ACHN (cell line): ENCODE measurements at places on chromosomes 3 and 15.

- no peak for DNase-seq
Measured at GRCh38 chr3:87084868-87085267, 93.9 kb upstream of the VGLL3 start.

DNA sequence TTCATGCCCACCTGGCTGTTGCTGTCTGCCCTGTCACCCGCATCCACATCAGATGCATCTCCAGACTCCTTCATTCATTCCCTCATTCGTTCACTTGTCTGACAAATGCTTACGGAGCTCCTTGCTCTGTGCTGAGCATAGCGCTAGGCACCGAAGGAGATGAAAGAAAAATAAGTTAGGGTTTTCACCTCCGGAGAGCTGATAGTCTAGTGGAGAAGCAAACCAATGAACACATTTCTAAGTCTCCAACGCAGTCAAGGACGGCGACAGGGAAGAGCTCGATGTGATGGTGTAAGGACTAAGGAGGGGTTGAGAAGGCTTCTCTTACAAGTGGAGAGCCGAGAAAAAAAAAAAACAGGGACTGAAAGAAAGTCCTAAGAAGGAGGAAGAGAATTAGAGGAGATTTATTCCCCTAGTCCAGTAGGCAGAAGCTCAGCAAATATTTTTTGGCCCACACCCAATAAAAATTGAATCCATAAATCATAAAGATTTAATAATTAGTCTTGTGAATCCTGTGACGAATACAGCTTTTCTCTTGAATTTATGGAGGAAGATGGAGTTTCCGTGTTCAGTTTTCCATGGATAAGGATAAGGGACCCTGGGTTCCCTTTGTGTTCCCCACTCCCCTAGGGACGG, 127.2 kb upstream of the DLG1 start:
- no peak for DNase-seq

DNA sequence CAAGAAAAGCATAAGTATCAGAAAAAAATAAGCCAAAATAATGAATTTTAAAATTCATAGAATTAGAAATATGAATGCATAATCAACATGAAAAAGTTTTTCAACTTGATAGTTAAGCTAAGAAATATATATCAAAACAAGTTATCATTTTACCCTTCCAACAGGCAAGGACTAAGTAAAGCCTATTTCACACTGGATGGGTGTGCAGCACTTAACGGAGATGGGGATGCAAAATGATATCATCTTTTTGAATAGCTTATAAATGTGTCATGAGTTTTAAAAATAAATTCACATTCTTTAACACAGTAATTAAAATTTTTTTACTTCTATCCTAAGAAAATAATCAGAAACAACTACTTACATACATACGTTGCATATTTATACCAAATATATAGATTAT, 20.9 kb downstream of the PIK3R4 start:
- DNase-seq = no peak

GRCh38 chr15:82921242-82921641, 31.3 kb downstream of the HOMER2 start:
- DNase-seq = no peak

- DNase-seq = peak; percentile 41
Measured at GRCh38 chr15:40439960-40440742, 602 bp upstream of the BAHD1 start.

- DNase-seq = no peak
Measured at GRCh38 chr3:195366200-195366925, 76.5 kb downstream of the ACAP2 start.

GRCh38 chr15:43267439-43267838, 711 bp upstream of the TGM5 start:
- no peak for DNase-seq

DNA sequence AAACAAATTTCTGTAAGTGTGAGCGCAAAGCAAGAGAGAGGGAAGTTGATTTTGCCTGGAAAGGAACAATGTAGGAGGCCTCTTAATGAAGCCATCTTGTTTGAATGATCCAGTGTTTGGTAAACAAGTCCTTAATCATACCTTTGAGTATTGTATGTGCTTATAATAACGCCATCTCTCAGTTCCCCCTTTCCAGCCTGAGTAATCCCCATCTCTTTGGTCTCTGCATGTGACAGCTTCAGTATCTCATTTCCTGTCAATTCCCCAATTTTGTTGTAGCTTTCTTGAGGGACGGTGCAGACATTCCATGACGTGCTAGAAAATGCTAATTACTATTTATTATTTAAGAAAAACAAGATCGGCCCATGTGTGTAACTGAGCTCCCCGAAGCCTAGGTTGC, 349.3 kb upstream of the NR2F2 start:
- no peak for DNase-seq

DNA sequence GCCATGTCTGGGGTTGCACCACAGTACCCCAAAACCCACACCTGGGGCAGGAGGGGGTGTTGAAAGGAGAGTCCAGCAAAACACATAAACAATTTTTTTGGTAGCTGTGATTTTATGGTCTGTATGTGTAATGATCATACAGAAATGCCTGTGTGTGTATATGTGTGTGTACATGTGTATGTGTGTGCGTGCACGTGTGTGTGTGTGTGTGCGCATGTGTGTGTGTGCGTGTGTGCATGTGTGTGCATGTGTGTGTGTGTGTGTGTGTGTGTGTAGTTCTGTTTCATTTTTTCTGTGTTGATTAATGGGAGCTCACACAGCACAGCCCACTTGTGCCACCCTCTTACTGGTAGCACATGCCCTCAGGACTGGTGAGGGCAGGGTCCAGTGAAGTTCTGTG, 96.3 kb upstream of the OXTR start:
- DNase-seq = no peak

DNA sequence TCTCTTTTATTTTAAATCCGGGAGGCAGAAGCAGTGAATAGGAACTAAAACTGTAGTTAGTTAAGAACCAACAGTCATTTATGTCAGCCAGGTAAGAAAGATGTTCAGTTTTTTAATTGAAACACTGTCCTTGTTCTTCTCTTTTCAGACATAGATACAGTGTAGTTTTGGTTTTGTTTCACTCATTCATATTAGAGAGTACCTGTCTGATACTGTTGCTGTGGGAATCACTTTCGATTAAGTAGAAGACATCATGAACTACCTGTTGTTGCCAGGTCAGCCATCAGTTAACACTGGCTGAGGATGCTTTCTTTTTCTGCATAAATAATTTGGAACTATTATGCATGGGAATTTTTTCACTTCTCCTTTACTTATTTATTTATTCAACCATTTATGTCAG, 700.4 kb downstream of the OTOL1 start:
- DNase-seq = no peak

DNA sequence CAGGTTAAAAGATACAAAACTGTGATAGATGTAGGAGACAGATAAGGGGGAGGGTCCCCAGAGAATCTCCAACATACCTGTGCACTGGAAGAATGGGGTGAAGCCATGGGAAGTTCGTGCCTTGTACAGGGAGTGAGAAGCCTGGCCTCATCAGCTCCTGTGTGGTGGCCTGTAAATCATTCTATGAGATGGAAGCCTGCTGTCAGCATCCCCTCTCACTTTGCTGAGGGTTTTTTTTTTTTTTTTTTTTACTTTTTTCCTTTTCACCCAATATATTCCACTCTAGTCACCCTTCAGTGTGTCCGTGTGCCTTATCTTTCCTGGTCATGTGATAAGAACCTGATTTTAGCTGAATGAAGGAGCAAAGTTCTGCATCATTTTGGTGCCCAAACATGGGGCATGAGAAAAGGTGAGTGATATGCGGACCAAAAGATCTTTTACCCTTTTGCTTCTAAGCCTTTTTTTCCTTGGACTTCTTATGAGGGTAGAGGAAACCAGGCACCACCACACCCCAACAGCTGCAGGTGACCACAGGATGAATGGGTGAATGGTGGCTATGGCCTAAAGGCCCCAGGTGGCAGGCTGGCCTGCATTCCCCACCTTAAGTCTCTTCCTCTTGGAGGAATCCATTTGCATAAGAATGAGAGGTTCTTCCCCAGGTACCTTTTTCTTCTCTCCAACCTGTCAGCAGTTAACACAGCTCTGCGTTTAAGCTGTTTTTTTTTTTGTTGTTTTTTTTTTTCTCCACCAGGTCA, 1345.0 kb downstream of the NSUN3 start:
- no peak for DNase-seq

GRCh38 chr15:92448370-92448769, 54.7 kb downstream of the ST8SIA2 start:
- no peak for DNase-seq

DNA sequence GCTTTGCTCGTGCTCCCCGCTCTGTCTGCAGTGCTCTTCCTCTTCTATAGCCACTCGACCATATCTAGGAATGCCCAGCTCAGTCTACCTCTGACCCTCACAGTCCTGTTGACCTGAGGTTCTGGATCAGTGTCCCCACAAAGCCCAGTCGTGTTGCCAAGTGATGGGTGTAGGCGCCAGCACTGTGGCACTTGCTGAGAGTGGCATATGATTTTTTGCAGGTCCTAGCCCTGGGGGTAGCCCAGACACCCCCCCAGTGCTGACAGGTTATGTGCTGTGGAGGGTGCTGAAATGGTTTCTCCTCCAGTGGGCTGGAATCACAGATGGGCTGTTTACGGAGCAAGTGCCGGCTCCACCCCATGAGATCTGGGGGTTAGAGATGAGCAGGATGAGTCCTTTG, 32.5 kb downstream of the ACAD9 start:
- no peak for DNase-seq

DNA sequence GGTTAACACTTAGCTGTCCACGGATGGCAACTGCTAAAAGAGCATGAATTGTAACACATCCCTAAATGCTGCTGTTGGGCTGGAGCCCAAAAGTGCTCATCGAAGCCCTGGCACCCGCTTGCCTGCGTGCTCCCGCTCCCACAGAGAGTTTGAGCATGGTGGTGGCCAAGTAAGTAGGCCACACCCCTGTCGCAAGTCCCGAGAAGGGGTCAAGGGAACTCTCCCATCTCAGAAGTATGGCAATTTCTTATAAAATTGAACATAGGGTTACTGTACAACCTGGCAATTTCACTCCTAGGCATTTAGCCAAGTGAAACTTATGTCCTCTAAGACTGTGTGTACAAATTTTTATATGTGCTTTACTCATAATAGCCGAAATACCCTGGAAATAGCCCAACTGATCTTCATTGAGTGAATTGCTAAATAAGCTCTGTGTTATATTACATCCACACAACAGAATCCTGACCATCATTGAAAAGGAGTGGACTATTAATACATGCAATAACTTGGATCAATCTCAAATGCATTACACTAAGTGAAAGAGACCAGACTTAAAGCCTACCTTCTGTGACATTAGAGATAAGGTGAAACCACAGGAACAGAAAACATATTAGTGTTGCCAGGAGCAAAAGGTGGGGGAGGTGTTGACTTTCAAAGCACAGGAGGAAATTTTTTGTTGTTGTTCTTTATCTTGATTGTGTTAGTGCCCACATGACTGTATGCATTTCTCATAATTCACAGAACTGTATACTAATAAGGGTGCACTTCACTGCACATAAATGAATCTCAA, 1.5 kb upstream of the GCSAM start:
- no peak for DNase-seq

GRCh38 chr15:61327019-61327631, 98.0 kb upstream of the RORA start:
- DNase-seq = no peak

DNA sequence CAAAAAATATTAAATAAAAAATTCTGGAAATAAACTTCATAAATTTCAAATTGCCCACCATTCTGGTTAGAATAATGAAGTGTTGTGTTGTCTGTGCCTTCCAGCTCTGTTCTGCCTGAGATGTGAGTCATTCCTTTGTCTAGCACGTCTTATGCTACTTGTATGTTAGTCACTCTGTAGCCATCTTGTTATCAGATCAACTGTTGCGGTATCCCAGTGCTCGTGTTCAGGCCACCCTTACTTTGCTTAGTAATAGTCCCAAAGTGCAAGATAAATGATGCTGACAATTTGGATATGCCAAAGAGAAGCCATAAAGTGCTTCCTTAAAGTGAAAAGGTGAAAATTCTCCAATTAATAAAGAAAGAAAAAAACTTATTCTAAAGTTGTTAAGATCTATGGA, 527.5 kb downstream of the NAALADL2 start:
- no peak for DNase-seq

- DNase-seq = peak; percentile 46
Measured at GRCh38 chr3:158105119-158105709, 1.0 kb downstream of the SHOX2 start.

- DNase-seq = peak; percentile 98
Measured at GRCh38 chr15:62896969-62897486, 145.5 kb upstream of the TPM1 start.

DNA sequence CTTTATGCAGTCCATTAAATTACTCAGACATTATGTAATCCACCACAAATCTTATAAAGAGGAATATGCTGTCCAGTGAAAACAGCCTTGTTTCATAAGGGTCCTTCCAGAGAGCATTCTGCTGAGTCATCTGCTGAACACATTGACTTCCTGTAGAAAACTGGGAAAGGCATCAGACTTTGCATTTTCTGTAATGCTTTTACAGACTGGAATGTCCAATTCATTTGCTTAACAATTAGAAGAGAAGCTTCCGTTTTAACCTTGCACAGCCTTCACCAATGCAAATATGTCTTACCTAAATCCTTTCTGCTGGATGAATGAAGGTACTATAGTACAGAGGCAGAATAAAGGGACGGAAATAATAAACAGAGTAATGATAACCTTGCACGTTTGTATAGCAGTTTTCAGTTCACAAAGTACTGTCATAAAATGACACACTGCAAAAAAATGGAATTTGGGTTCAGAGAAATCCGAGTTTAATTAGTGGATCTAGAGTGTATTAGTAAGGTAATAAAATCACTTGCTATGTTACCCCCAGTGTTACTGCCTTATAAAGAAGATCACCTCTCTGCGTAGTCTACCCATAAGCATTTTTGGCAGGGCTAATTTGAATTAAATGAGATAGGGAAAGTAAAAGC, 301.5 kb downstream of the PYDC2 start:
- peak; percentile 25 for DNase-seq

GRCh38 chr3:42024591-42025351, 62.9 kb upstream of the ULK4 start:
- no peak for DNase-seq

DNA sequence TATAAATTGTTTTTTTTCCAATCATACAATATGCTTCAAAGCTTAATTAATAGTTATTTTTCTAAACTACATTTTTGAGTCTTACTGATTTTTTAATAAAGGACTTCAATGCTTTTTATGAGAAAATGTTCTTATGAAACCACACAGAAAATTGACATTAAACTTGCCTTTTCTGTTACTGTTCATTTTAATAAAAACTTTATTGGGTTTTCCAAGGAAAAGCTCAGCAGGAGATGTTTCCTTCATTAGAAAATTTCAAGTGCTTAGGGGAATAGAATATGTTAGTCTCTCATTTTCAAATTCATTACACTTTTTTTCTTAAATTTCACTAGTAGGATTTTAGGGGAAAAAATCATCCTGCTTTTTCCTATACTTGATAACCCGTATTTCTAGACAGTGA, 711.4 kb downstream of the DIPK2A start:
- DNase-seq = no peak

DNA sequence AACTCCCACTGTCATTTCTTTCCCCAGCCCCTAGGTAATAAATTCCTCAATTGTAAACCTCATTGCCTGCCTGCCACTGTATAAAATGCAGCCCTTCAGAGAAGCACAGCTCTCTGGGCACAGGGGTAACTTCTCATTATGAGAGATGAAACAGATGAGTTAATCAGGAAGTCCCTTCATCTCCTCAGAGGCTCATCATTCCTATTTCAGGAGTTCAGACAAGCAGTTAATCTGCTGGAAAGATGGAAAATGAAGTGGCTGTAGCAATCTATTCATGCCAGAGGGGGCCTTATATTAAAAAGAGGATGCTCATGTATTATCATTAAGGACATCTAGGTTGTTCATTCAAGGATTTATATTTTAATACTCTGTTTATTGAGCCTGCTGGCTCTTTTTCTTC, 519.5 kb upstream of the LMCD1 start:
- DNase-seq = no peak
